ENCODE measurements at places on chromosomes 1 and 21.

DNA sequence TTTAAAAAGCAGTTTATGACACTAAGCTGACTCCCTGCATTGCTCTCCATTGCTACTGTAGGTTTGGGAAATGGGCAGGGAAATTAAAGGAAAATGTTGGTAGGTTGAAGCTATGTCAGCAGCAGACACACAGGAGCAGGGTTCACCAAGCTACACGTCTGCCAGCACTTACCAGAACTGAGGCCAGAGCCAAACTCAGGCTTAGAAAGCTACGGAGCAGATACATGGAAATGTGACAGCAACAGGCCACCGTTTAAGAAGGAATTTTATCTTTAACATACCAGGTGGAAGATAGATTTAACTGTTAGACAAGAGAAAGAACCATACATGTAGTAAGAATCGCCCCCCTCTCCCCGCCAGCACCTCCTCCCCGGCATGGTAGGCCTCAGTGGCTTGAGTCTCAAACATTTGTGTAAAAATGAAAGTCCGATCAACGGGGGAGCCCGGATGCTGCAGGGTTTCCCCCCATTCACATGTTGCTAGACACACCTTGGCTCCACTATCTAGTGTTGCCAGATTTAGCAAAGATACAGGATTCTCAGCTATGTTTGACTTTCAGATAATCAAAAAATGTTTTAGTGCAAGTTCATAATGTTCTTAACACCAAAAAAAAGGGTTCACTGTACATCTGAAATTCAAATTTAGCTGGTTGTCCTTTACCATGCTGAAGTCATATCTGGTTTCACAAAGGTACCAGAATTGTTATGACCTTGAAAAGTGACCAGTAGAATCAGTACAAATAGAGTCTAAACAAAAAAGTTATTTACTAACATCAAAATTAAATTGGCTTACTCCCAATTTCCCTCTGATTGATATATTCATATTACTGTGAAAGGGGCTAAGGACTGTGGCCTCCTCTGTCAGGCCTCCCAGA is 6.7 kb downstream of the OR2T11 start:
- no peak for DNase-seq

- DNase-seq = peak; percentile 59
Observed at GRCh38 chr1:15952317-15953258, 23.3 kb downstream of the ZBTB17 start.

DNA sequence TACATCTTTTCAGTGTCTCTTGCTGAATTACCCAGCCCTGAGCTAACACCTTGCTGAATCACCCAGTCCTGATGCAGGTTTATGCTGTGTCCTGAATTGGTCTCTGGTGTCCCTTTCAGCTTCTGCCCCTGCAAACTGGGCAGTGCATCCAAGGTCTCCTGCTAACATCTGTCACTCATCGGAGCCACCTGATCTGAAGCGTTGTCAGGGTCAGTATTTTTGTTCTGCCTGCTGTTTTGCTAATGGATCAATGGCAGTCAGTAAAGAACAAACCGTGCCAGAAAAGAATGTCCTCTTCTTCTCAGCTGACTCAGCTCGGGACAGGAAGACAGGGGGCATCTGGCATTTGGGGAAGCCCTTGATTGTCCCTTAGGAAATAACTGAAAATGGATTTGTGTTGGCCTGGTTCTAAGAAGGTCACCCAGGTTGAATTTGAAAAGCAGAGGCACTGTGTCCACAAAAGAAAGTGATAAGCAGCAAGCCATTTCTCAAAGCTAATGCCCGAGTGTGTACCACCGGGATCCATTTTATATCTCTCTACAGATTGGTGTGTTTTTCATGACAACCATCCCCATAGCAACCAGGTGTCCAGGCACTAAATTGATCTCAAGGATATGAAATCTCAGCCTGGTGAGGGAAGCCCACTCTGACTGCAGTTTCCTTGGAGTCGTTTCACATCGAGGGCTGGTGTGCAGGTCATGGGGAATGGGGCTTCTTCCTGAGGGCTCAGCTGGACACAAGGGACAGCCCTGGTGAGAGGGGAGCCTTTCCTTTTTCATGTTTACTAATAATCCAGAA is 109.7 kb upstream of the IRF2BP2 start:
- DNase-seq = no peak

DNA sequence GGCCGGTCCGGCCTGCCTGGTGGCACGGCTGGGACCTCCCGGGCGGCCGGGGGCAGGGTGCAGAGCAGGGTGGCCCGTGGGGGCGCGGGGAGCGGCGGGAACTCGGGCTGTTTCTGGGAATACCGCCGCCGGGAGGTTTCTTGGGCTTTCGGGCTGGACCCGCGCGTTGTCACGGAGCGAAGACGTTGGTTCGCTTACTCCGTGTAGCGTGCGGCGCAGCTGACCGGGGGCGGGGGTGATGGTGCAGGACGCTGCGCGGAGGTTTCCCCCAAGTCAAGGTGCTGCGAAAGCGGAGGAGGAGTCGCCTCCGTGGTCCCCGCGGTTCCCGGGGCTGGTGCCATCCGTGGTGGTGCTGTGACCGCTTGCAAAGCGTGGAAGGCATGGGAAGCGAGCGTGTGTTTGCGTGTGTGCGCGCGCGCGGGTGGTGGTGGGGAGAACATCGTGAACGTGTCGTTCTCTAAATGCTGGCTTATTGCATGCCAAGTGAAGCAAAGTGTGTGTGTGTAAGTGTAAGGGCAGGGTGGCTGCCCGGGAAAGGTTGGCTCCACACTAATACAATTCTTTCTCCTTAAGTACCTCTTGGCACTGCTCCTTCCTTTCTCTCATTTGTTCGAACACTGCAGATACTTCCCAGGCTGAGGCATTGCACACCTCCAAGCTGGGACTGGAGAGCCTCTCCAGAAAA is 1.1 kb downstream of the RYR2 start:
- no peak for DNase-seq

DNA sequence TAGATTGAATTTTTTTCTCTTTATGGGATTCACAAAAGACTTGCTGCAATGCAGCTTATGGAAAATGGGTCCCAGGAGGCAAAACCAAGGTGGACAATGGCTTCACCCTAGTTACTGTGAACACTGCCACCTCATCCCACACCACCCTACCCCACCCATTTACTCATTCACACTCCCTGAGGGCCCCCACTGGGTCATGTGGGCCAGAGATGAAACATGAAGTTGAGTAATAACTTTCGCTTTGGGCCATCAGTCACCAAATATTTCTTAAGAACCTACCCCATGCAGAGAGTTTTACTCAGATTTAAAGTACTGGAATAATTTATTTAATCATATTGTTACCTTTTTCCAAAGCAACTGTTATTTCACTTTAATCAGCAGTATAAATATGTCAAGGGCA is 191.8 kb downstream of the TPR start:
- no peak for DNase-seq

- DNase-seq = peak; percentile 31
Observed at GRCh38 chr1:224637515-224637914, 21.4 kb downstream of the CNIH3 start.

- peak; percentile 93 for DNase-seq
Observed at GRCh38 chr1:86704458-86704971, at the start of gene SH3GLB1. TSS of gene SH3GLB1 (plus strand) at chr1:86704576. CDS start at chr1:86704900, 324 bp downstream.

- DNase-seq = no peak
Observed at GRCh38 chr1:101069158-101069557, 43.6 kb upstream of the DPH5 start.

DNA sequence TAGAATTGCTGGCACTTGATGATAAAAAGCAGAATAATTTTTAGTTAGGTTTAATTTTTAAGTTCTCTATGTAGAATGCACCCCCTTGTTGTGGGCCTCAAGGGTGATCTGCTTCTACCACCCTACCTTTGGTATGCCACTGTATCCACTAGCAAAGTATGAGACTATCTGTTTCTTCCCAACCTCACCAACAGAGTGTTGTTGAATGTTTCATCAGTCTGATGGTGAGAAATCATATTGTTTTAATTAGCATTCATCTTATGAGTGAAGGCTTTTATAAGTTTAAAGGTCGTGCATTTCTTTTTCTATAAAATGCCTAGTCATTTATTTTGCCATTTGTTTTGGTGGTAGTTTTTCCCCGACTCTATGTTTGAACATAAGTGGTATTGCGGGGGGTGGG is 141.0 kb downstream of the MAGI3 start:
- DNase-seq = no peak

DNA sequence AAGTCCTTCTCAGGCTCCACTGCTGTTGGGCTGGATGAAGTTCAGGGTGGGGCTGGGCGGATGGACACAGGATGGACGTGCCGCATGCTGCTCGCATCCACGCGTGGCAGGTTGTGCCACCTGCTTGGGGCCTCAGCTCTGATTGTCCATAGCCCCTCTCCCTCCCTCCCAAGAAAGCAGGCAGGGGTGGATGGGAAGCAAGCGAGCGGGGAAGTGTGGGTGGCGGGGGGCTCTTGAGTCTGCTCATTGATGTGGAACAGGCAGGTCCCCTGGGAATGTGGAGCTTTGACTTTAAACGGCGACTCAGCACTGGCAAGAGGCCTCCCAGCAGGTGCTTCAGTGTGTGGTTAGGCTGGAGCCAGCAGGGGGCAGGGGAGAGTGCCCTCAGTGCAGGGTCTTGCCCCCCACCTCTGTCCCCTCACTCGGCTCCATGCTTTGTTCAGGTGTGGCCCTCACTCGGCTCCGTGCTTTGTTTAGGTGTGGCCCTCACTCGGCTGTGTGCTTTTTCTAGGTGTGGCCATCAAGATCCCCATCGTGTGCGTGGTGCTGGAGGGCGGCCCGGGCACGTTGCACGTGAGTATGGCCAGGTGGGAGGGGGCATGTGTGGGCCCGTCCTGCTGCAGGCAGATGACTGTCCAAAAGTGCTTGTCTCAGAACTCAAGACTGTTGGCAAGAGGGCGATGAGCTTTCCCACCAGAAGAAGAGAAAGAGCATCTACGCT is 23.9 kb downstream of the TRPM2 start:
- no peak for DNase-seq

- DNase-seq = no peak
Observed at GRCh38 chr1:227889863-227890405, 57.8 kb downstream of the WNT9A start.

GRCh38 chr1:54850737-54851136 is 36.3 kb downstream of the DHCR24 start:
- DNase-seq = no peak

- DNase-seq = no peak
Observed at GRCh38 chr1:244654108-244655038, 1.4 kb downstream of the DESI2 start.

DNA sequence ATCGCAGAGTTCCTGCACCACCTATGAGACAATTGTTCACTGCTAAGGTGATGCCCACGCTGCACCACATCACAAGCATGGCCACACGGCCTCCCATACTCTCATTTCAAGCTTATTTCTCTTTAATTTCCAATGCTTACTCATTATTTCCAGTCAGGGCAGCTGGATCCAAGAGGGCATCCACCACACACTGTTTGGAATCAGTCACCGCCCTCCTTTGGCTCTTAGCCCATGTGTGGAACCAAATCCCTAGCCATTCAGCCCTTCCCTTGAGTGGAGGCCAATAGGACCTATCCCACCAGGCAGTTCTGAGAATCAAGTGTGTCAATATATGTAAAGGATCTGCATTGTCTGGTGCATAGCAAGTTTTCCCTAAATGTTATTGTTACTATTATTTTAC is 26.3 kb upstream of the PALMD start:
- DNase-seq = no peak

GRCh38 chr1:240803151-240803550 is 191.2 kb upstream of the GREM2 start:
- peak; percentile 71 for DNase-seq

DNA sequence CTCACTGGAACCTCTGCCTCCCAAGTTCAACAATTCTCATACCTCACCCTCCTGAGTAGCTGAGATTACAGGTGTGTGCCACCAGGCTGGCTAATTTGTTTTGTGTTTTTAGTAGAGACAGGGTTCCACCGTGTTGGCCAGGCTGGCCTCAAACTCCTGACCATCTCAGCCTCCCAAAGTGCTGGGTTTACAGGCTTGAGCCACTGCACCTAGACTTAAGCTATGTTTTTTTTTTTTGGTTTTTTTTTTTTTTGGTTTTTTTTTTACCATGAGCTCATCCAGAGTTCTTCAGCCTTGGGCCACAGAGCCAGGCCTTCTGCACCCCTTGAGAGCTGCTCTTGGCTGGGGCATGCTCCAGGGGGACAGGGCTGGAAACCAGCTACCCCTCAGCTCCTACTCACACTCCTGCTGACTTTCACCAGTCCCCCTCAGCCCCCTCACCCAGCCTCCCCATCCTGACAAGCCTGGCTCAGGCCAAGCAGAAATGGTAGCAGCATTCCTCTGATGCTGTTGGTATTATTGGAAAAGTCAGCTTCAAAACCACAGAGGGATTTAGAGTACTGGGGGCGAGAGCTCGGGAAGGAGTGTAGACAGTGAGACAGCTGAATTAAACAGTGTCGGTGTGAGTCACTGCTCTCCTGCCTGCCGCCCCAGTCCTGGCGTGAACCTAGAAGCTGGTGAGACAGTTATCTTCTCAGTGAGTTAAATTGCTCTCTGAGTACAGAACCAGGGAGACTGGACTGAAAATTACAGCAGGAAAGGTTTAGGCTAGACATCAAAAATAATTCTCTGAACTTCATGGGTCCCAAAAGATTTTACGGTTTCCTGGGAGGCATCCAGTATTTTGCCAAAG is 63.7 kb downstream of the NAV1 start:
- DNase-seq = no peak

DNA sequence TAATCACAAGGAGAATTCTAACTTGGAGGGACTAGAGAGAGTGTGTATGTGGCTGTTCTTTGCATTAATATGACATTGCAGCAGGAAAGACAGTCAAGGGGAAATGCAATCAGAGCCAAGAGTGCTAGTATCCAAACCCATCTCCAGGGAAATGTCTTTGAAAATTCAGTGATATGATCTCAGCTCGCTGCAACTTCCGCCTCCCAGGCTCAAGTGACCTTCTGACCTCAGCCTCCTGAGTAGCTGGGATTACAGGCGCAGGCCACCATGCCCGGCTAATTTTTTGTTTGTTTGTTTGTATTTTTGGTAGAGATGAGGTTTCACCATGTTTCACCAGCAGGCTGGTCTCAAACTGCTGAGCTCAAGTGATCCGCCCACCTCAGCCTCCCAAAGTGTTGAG is 16.3 kb downstream of the VASH2 start:
- DNase-seq = no peak

DNA sequence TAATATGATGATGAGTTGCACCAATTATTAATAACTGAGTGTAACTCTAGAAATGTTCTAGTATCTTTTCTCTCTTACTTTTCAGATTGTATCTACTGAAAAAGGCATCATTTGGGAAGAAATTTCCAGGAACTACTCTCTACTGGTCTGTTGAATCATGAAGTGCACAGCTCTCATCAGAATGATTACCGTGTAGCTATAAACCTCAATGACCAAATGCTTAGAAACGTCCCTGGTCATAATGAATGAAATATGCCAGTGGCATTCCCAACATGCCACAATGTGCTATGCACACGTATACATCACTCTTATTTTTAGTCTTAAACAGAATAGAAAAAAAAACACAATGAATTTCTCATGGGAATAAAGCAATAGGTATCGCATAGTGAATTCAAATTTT is 534.3 kb upstream of the OLFM3 start:
- no peak for DNase-seq

Data from HT-29 (cell line).